ENCODE measurements at places on chromosomes 5 and 9. TPM values are rescaled to one million over a fixed set of nuclear protein-coding genes. Genes with fewer than 3 reads are reported as not detected.

DNA sequence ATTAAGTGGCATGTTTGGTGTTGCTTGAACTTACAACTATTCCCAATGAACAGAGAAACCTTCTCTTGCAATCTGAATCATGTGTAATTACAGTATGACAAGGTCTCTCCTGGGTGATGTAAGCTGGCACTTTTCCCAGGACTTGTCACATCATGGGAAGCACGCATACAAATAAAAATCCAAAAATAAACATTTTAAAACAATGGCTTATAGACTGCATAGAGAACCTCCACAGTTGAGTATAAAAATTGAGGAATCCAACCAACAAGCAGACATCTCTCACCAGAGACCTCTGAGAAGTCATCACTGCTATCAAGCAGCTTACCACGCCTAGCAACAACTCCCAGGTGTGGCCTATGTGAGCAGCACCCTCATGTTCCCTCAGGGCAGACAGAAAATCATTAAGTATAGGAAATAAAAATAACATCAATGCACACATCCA is 3.9 kb downstream of the MLLT3 start:
- no peak overlapping the region for H3K4me3 ChIP-seq
- DNase-seq: no peak
- peak overlapping the region; percentile 94 for H3K27ac ChIP-seq
- H3K4me1 ChIP-seq: no peaks in the 10 kb centered on the region
- H3K27me3 ChIP-seq: no peaks in the 10 kb centered on the region

DNA sequence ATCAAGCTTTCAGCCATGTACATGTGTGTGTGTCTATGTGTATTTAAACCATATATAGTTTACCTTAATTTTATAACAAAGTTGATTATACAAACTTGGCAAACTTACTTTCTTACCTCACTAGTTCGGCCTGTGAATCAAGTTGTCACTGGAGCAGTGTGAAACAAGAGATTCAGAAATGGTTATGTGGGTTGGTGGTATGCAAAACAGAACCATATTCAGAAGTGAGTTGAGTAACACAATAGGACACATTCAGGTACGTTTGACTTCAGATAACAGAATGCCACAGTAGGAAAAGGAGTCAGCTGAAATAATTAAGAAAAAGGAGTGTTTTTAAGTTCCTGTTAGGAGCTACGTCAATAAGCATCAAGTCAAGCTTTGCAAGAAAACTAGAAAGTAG is 21.5 kb downstream of the XPA start:
- no peaks in the 10 kb centered on the region for H3K27me3 ChIP-seq
- no peak for DNase-seq
- H3K36me3 ChIP-seq: peaks cover 67% of the 10 kb centered on the region
- H3K27ac ChIP-seq: no peak overlapping the region
- no peaks in the 10 kb centered on the region for H3K4me1 ChIP-seq
- H3K4me3 ChIP-seq: no peak overlapping the region

GRCh38 chr9:122201641-122202040 is 27.1 kb downstream of the LHX6 start:
- H3K27me3 ChIP-seq: no peaks in the 10 kb centered on the region
- H3K27ac ChIP-seq: no peak overlapping the region
- peaks cover 9% of the 10 kb centered on the region for H3K36me3 ChIP-seq
- no peak for DNase-seq

- H3K27me3 ChIP-seq: no peaks in the 10 kb centered on the region
- H3K4me3 ChIP-seq: no peak overlapping the region
- no peaks in the 10 kb centered on the region for H3K4me1 ChIP-seq
- H3K36me3 ChIP-seq: no peaks in the 10 kb centered on the region
- no peak overlapping the region for H3K27ac ChIP-seq
- no peak for DNase-seq
Observed at GRCh38 chr5:93017849-93018248, 563.2 kb downstream of the NR2F1-AS1 start.

GRCh38 chr5:36491856-36492255 is 114.5 kb upstream of the SLC1A3 start:
- no peak for DNase-seq
- no peak overlapping the region for H3K27ac ChIP-seq
- H3K4me1 ChIP-seq: no peaks in the 10 kb centered on the region
- H3K4me3 ChIP-seq: no peak overlapping the region

- peaks cover 4% of the 10 kb centered on the region for H3K36me3 ChIP-seq
- peak overlapping the region; percentile 94 for H3K27ac ChIP-seq
- no peaks in the 10 kb centered on the region for H3K27me3 ChIP-seq
- H3K4me3 ChIP-seq: peak overlapping the region; percentile 64
- peaks cover 16% of the 10 kb centered on the region for H3K4me1 ChIP-seq
Observed at GRCh38 chr5:131163276-131164119, 1.6 kb downstream of the HINT1 start.

DNA sequence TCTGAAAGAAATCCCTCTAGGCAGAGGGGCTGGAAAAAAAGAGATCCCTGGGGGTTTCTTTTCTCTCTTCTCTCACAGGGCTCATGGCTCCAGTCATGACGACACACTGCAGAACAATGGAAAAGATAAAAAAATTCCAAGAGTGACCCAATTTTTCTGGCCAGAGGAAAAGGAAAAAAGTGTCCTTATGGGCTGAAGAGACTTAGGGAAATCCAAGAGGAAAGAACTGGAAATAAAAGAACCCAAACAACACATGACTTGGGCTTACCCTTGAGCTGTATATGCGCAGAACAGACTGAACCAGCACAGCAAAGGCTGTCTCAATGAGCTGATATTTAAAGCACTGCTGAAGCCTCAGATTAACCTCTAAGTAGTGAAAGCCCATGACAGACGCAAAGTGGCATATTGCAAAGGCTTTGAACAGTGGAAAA is 102.4 kb downstream of the SMIM23 start:
- H3K27ac ChIP-seq: no peak overlapping the region
- no peaks in the 10 kb centered on the region for H3K27me3 ChIP-seq
- no peaks in the 10 kb centered on the region for H3K4me1 ChIP-seq
- no peak overlapping the region for H3K4me3 ChIP-seq
- H3K36me3 ChIP-seq: peaks cover 29% of the 10 kb centered on the region
- no peak for DNase-seq

DNA sequence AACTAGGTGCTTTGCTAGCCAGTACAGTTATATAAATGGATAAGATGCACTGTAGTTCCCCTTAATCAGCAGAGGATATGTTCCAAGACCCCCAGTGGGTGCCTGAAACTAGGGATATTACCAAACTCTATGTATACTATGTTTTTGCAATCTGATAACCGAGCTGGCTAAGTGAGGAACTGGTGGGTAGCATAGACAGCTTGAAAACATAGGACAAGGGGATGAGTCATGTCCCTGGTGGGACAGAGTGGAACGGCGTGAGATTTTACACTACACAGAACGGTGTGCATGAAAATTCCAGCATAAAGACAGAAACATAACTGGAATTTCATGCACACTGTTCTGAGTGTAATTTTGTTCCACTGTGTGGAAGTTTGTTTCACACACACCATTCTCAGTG is 86.9 kb downstream of the BASP1 start:
- H3K27ac ChIP-seq: no peak overlapping the region
- no peaks in the 10 kb centered on the region for H3K4me1 ChIP-seq
- DNase-seq: no peak
- H3K27me3 ChIP-seq: no peaks in the 10 kb centered on the region
- H3K36me3 ChIP-seq: no peaks in the 10 kb centered on the region

Gene UIMC1
- total RNA-seq: 40.2 TPM

Gene SLC6A19
- not detected for total RNA-seq

Gene ZMYND19
- total RNA-seq: 7.2 TPM
